Karpas-422 (cell line): ENCODE measurements at places on chromosomes 6 and 20.

DNA sequence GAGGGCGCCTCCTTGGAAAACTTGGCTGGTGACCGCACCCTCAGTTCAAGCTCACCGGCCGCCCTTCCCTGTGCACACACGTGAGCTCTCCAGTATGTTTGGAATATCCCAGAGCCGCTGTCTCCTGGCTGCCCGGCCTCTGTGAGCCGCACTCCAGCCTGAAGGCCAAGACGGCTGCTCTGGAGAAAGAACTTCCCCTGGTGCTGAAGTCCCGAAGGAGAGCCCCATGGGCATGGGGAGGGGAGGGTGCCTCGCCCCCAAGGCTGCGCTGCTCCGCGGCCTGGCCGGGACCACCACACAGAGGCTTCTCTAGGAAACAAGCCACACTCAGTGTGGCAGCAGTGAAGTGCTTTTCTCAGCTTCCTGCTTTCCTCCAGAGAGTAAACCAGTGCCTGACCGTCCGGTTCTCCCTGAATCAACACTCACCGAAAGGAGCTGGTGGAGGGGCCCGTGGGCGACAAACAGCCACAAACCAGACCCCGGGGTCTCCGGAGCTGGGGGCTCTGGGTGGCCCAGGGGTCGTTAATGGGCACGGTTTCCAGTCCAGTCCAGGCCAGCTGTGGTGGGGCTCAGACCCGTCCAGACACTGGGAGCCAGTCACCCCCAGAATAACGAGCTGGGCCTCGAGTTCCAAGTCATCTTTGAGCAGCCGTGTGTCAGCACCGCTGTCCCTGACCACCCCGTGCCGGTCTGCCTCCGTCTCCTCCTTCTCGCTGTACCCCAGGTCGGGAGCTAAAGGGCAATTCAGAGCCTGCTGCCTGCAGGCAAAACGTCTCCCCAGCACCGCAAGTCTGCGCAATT is 87.4 kb upstream of the BHLHE23 start:
- no peak for DNase-seq
- no peaks in the 10 kb centered on the region for H3K4me1 ChIP-seq
- H3K4me3 ChIP-seq: no peak overlapping the region
- no peaks in the 10 kb centered on the region for H3K27me3 ChIP-seq
- H3K27ac ChIP-seq: no peak overlapping the region

GRCh38 chr20:57448764-57449354 is 57.7 kb downstream of the RBM38 start:
- no peak overlapping the region for H3K4me3 ChIP-seq
- no peak overlapping the region for H3K27ac ChIP-seq
- H3K36me3 ChIP-seq: no peaks in the 10 kb centered on the region
- DNase-seq: no peak
- peaks cover 5% of the 10 kb centered on the region; the same call in 1 of the 2 replicates for H3K27me3 ChIP-seq

- DNase-seq: peak; percentile 80
- H3K4me3 ChIP-seq: no peak overlapping the region
- no peaks in the 10 kb centered on the region for H3K27me3 ChIP-seq
Observed at GRCh38 chr20:35604449-35604747, 11.2 kb upstream of the SPAG4 start.

GRCh38 chr6:113031591-113032238 is 684.6 kb downstream of the RFPL4B start:
- no peaks in the 10 kb centered on the region for H3K27me3 ChIP-seq
- no peaks in the 10 kb centered on the region for H3K36me3 ChIP-seq
- no peaks in the 10 kb centered on the region for H3K4me1 ChIP-seq
- H3K4me3 ChIP-seq: no peak overlapping the region
- DNase-seq: no peak
- no peak overlapping the region for H3K27ac ChIP-seq
